Stimulated activated CD4-positive, alpha-beta T cell treated with anti-CD3 and anti-CD28 coated beads, Interleukin-1b, Interleukin-23, amount 100 ng/mL, for 48 hours (primary cell): ENCODE measurements at places on chromosomes 16 and 17.

- no peak for DNase-seq
Observed at GRCh38 chr17:3747805-3748204, 24.1 kb downstream of the HASPIN start.

GRCh38 chr16:72788269-72788809, 259.6 kb downstream of the ZFHX3 start:
- DNase-seq = no peak

- DNase-seq = no peak
Observed at GRCh38 chr16:821751-822150, 21.2 kb upstream of the GNG13 start.

DNA sequence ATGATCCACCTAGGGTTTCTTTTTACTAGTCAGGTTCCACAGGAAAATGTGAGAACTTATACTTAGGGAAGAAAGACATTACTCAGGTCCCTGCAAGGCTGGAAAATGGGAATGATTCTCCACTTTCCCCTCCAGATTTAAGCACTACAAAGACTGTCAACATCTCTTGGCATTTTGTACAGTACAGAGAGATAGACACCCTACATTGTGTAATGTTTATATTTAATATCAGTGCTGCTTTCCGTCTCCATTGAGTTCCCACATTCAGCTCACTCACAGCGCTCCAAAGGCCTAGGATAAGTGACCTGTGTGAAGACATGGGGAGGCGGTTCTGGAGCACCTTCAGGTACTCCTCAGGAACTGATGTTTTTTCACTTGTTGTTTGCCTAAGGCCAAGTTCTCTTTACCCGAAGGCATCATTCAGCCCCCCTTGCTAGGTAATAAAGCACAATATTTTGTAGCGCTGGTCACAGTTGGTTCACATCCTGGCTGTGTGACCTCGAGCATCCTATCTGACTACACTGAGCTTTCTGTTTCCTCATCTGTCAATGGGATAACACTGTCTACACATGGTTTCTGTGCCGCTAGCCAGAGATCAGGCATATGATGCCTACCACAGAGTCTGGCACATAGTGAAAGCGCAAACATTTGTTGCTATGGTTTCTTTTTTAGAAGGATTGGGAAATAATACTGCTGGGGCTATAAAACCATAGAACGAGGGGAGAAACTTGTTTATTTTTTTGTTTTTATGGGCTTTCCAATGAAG, 226.6 kb downstream of the ZFHX3 start:
- no peak for DNase-seq

GRCh38 chr17:65920996-65921395, 270.9 kb downstream of the CEP112 start:
- no peak for DNase-seq

- DNase-seq = no peak
Observed at GRCh38 chr16:19147126-19147525, 20.9 kb upstream of the SYT17 start.

GRCh38 chr17:43634591-43635125, 27.1 kb downstream of the MEOX1 start:
- DNase-seq = no peak

GRCh38 chr16:87691686-87692079, 74.1 kb downstream of the KLHDC4 start:
- no peak for DNase-seq

DNA sequence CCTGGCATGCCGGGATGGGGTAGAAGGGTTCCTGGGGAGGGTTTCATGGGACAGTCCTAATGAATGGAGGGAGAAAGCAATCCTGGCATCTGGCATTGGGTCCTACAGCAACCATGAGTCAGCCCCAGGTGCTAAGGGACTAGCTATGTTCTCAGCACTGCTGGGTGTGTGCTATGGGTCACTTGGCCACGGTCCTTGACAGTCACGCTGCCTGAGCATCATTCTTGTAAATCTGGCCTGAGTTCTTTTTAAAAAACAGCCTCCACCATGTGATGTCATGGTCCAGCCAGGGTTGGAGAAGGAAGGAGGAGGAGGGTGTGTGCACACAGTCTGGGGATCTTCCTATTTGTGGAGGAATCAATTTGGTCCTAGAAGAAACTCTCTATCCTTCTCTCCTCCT, 6.2 kb upstream of the RAMP2 start:
- no peak for DNase-seq
